Osteoblast (primary cell): ENCODE measurements at places on chromosomes 12 and 14. TPM values are rescaled to one million over a fixed set of nuclear protein-coding genes. Genes with fewer than 3 reads are reported as not detected.

Gene TAS2R10
- 1.1 and 1.8 TPM in 2 replicates for total RNA-seq

Gene CD27
- total RNA-seq = not detected in 2 replicates

Gene KRT7
- total RNA-seq = 20.9 and 27.9 TPM in 2 replicates

Gene KRT3
- not detected in 2 replicates for total RNA-seq

Gene MGP
- 8.0 and 16.8 TPM in 2 replicates for total RNA-seq

Gene GALNT8
- total RNA-seq = not detected in 2 replicates

Gene FGD6
- 11.9 and 14.4 TPM in 2 replicates for total RNA-seq

Gene AQP5
- not detected in 2 replicates for total RNA-seq

Gene RAD51B
- 13.8 and 22.4 TPM in 2 replicates for total RNA-seq

Gene GLI1
- total RNA-seq = 0.29 and 0.36 TPM in 2 replicates

Gene NTN4
- total RNA-seq = 45.1 and 47.8 TPM in 2 replicates

DNA sequence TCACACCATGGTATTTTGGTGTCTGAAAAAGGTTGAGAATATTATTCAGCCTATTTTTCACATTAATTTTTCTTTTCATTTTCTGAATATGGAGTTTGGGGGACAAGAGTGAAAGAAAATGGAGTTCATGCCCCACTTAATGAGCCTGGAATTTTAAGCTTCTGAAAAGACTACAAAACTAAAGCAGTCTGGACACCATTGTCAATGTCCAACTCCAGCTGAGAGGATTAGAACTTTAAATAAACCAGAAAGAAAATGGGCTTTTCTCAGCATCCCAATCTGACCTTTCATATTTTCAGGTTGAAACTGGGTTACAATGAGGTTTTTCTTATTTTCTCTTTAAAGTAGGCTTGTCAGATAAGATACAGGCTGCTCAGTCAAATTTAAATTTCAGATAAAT lies 207.7 kb downstream of the SLC6A15 start:
- H3K27me3 ChIP-seq = no peaks in the 10 kb centered on the region
- no peak for DNase-seq
- no peak overlapping the region for H3K4me3 ChIP-seq
- no peaks in the 10 kb centered on the region for H3K4me1 ChIP-seq
- no peaks in the 10 kb centered on the region for H3K36me3 ChIP-seq

DNA sequence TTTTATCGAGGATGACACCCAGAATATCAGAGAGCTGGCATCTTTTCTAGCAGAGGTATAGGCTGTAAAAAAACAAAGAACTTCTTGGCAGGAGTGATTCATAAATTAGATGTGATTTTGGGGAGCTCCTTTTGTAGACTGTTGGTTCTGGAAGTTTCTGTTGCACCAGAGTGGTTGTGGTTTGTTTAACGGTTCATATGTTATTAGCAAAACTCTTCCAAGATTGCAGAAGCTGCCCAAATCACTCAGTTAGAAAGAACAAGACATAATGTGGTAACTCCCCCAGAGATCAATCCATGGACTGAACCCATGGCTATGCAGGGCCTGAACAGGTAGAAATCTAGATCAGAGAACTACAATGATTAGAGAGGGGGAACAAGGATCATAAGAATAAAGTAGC lies 6.7 kb upstream of the RNASE10 start:
- peaks cover 5% of the 10 kb centered on the region for H3K4me1 ChIP-seq
- H3K27ac ChIP-seq = no peak overlapping the region
- no peak for DNase-seq
- no peaks in the 10 kb centered on the region for H3K27me3 ChIP-seq
- no peaks in the 10 kb centered on the region for H3K36me3 ChIP-seq

DNA sequence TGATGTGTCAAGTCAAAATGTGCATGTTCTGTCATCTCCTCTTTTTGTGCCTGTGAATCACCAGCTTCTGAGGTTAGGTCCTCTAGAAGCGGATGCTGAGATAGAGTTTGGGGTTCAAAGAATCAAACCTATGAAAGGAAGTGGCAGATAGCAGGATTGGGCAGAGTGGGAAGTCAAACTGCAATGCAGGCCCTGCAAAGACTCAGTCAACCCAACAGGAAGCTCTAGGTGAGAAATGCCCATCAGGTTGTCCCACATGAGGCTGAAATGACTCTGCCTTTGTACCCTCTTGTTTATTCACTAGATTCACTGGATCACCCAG lies 4.5 kb upstream of the MIA2 start:
- H3K27ac ChIP-seq = no peak overlapping the region
- no peaks in the 10 kb centered on the region for H3K36me3 ChIP-seq
- H3K27me3 ChIP-seq = no peaks in the 10 kb centered on the region

GRCh38 chr12:51434305-51434704 lies 9.7 kb downstream of the SLC4A8 start:
- H3K4me3 ChIP-seq = no peak overlapping the region
- H3K4me1 ChIP-seq = no peaks in the 10 kb centered on the region
- H3K27me3 ChIP-seq = no peaks in the 10 kb centered on the region
- no peak overlapping the region for H3K27ac ChIP-seq
- DNase-seq = peak; percentile 5

- H3K27ac ChIP-seq = no peak overlapping the region
- H3K27me3 ChIP-seq = peaks cover 4% of the 10 kb centered on the region
- no peaks in the 10 kb centered on the region for H3K36me3 ChIP-seq
Observed at GRCh38 chr14:76337635-76338545, 38.0 kb upstream of the ESRRB start.

DNA sequence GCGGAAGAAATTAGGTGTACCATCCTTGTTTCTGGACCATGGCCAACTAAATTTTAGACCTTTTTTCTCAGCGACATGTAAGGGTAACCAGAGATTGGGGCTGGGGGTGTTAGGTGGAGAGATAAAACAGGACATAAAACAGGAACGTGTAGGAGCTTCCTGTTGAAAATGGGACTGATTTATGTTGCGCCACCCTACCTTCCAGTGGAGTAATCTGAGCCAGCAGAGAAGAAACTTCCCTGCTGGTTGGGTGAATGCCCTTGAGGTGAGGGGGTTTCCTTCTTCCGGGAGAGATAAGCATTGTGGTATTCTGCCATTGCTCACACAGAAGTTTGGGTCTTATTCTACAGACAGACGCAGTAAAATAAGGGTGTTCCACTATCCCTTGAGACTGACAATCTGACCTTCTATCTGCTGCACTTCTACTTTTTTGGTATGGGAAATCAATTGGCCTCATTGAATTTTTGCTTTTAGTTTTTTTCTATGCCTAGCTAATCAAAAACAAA lies 417.6 kb downstream of the PCNX1 start:
- peak overlapping the region; percentile 2 for H3K4me3 ChIP-seq
- no peak for DNase-seq
- no peaks in the 10 kb centered on the region for H3K36me3 ChIP-seq
- no peaks in the 10 kb centered on the region for H3K27me3 ChIP-seq

DNA sequence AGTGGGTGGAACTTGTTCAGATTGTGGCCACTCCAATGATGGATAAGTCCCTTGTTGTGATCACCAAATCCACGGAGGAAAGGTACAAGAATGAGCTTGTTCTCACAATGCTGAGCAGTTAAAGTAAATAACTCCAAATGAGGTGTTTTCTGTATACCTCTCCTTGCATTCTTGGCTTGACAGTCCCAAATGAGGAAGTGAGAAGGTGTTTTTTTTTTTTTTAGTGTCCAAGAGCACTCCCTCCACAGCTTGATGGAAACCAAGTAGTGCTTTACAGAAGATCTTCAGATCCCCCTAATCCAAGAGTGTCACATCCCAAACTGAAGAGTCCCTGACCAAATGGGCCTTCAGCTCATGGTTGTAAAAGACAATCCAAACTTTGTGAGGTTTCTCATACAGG lies 153.6 kb downstream of the ATP23 start:
- H3K4me1 ChIP-seq = no peaks in the 10 kb centered on the region
- H3K27me3 ChIP-seq = no peaks in the 10 kb centered on the region
- no peak overlapping the region for H3K27ac ChIP-seq
- H3K4me3 ChIP-seq = no peak overlapping the region

- H3K27ac ChIP-seq = no peak overlapping the region
- H3K4me3 ChIP-seq = no peak overlapping the region
Observed at GRCh38 chr12:67151886-67152285, 117.3 kb upstream of the CAND1 start.

GRCh38 chr12:112985642-112986290 lies 7.4 kb downstream of the OAS2 start:
- H3K27me3 ChIP-seq = no peaks in the 10 kb centered on the region
- H3K27ac ChIP-seq = no peak overlapping the region
- H3K4me1 ChIP-seq = no peaks in the 10 kb centered on the region
- no peak overlapping the region for H3K4me3 ChIP-seq

DNA sequence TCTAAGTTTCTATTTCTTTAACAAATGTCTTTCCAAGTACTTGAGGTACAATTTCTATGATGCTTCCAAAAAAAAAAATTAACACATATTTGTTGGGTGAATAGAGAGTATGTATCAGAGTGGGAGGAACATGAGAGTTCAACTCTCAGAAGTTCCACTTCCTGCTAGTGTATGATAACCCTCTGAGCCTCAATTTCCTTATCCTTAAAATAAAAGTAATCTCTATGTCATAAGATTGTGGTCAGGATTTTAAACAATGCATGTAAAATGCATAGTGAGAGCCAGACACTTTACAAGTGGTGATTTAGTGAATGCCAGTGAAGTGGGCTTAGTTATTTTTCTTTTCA lies 270.3 kb upstream of the AMIGO2 start:
- no peak overlapping the region for H3K27ac ChIP-seq
- no peak overlapping the region for H3K4me3 ChIP-seq
- H3K4me1 ChIP-seq = peaks cover 10% of the 10 kb centered on the region
- H3K27me3 ChIP-seq = no peaks in the 10 kb centered on the region
- H3K36me3 ChIP-seq = no peaks in the 10 kb centered on the region

DNA sequence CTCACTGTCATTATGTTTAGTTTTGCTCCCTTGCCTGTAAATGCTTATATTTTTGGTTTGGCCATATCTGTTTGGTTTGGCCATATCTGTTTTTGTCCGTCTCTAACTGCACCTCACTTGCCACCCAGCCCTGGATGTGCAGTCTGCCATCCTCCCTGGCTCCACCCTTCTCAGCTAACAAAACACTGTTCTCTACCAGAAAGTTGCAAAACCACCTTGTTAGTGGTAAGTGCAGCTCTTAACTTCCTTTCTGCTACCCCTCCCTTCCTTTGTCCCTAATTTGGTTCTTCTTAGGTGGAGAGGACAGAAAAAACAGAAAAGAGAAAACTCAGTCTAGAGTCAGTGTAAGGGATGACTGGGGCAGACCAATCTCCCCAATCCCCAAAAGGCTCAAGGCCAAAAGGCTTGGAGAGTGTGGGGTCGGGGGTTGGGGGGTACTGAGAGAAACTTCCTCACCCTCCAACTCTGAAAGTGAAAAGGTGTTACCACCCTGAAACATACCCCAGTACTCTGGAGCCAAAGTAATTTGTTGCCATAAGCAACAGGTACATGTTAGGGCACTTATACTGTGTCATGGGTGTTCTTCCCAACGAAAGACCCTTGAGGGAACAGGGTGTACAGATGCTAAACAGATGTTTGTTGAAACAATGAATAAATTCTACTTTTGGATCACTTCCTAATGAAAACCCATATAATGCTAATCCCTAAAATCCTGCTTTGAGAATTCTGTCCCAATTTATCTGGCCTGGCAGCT lies 5.0 kb downstream of the BIN2 start:
- no peak overlapping the region for H3K27ac ChIP-seq
- H3K27me3 ChIP-seq = no peaks in the 10 kb centered on the region
- H3K4me3 ChIP-seq = no peak overlapping the region
- no peak for DNase-seq
- peaks cover 5% of the 10 kb centered on the region for H3K4me1 ChIP-seq
- no peaks in the 10 kb centered on the region for H3K36me3 ChIP-seq

DNA sequence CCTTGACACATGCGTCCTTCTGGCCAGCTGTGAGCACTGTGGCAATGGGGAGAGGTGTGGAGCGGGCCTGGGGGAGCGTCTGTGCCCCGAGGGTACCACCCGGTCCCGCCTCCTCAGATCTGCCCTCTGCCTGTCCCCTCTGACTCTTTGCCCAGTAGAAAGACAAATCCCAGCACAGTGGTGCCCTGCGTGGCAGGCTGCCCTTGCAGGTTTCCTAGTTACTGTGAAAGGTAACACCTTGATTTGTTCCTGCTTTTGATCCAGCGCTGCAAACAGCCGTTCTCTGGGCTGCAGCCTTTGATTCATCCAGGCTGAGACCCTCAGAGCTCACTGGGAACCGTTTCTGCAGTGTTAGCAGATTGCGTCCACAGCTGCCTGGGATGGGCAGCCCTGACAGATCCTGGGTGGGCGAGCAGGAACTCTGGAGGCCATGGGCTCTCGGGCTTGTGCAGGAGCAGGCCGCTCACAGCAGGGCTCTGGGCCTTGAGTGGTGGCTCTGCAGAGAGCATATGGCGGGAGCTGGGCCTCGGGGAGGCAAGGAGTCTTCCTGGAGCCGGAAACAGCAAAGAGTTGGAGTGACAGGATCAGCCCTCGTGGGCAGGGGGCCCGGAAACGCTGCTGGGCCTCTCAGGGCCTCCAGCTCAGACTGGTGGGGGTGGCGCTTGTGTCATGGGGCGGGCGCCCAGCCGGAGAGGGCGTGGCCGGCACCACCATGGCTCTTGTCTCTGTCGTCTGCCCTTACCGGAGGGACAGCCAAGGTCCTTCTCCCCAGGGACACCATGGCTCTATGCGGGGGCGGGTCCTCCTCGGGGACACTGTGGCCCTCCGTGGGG lies 16.6 kb downstream of the FBRSL1 start:
- peak overlapping the region; percentile 29 for H3K4me3 ChIP-seq
- peak; percentile 100 for DNase-seq
- no peak overlapping the region for H3K27ac ChIP-seq

DNA sequence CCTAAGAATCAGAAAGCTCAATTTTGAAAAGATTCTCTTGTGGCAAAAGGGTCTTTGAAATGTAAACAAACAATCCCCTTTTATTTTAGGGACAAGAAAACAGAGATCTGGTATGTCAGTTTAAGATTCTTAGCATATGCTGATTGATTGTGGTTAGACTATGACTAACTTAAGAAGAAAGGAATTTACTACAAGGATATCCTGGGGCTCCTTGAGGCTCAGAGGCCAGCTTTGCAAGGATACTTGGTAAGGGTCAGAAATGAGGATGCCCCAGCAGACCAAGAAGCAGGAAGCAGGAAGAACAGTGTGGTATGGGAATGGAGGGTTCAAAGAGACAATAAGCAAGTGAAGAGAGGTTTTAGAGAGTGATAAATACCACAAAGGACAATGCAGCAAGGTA lies 474.6 kb downstream of the ETNK1 start:
- no peaks in the 10 kb centered on the region for H3K27me3 ChIP-seq
- no peak overlapping the region for H3K27ac ChIP-seq
- H3K36me3 ChIP-seq = no peaks in the 10 kb centered on the region
- no peaks in the 10 kb centered on the region for H3K4me1 ChIP-seq
- H3K4me3 ChIP-seq = no peak overlapping the region

- no peaks in the 10 kb centered on the region for H3K27me3 ChIP-seq
- no peak overlapping the region for H3K27ac ChIP-seq
- no peak overlapping the region for H3K4me3 ChIP-seq
- no peak for DNase-seq
- H3K4me1 ChIP-seq = peaks cover 18% of the 10 kb centered on the region
- peaks cover 59% of the 10 kb centered on the region for H3K36me3 ChIP-seq
Observed at GRCh38 chr12:54349679-54350078, 14.6 kb downstream of the GPR84 start.

GRCh38 chr12:8662593-8662992 lies at the start of gene MFAP5:
Gene MFAP5, minus strand, starts transcription at chr12:8662826. Its CDS starts 722 bp downstream, at chr12:8662104.
- H3K27ac ChIP-seq = peak within 1 kb of the TSS; percentile 43
- DNase-seq = peak; percentile 93
- no peaks in the 10 kb centered on the region for H3K36me3 ChIP-seq
- peak within 1 kb of the TSS; percentile 31 for H3K4me3 ChIP-seq
- H3K4me1 ChIP-seq = peaks cover 20% of the 10 kb centered on the region
